ENCODE measurements at places on chromosomes 5 and 9. TPM values are rescaled to one million over a fixed set of nuclear protein-coding genes. Genes with fewer than 3 reads are reported as not detected.

Gene TRIM36
- total RNA-seq = 0.13 TPM

Gene PCDHB13
- total RNA-seq = 0.59 TPM

Gene WNT8A
- total RNA-seq = not detected

Gene ARID3C
- 0.36 TPM for total RNA-seq

Gene LCNL1
- 1.1 TPM for total RNA-seq
